ENCODE measurements at places on chromosomes 2 and 18.

DNA sequence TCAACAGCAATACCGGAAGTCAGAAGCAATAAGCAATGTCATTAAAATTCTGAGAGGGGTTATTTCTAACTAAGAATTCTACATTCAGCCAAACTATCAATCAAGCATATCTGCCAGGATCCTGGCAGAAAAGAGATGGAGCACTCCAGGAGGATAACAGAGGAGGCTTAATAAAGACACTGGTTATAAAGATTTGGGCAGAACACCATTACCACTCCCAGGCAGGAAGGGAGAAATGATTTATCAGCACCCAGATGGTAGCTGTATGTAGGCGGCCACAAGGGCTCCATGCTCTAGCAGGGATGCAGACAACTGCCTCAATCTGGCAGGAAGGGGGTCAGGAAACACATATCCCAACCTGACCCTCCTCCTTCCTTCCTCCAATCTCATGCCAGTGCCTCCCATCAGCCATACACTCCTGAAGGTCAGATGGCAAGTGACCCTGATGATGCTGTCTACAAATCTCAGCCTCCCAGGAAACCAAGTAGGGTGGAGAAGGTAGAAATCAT, 20.5 kb upstream of the TNFAIP6 start:
- no peak for DNase-seq

DNA sequence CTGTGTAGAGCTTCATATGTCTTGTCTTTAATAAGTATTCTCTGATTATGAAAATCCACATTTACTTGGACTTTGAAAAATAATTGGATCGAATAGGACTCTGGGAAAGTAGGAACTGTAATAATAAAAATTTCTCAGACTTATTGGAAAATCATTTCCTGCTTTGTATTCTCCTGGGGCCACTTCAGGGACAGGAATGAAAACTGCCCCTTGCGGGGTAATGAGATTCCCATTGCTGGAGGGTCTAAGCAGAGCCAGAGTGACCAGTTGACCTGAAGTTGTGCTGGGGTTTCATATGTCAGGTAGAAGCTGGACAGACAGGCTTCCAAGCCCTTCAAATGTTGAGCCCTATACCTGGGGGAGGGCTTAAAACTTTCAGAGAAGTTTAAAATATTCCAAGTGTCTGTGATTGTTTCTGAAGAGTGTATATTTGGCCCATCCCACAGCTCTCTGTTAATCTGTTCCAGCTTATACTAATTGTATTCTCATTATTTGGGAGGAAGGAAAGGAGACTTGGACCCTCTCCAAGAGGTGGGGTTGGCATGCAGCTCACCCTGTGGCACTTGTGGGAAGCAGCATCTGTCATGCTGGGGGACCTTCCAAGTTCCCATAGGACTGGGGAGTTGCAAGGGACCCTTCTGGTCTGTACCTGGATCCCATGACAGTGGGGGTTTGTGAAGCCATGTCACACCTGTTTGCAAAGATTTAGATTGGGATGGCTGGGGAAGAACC, 268.7 kb upstream of the ATP5MC3 start:
- no peak for DNase-seq

- no peak for DNase-seq
Measured at GRCh38 chr2:130798472-130799218, 38.1 kb upstream of the ARHGEF4 start.

DNA sequence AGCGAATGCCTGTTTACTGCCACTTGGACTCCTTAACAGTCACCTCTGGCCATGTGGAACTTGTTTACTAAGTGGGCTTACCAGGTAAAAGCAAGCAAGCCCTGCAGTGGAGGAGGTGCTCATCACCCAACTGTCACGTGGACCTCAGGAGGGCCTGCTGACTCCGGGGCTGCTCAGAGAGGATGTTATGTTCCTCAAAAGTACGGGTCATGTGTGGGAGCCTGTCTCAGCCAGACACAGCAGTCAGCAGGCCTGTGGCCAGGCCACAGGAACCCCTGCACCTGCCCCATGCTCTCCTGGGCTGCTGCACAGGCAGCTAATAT, 36.2 kb downstream of the AMER3 start:
- no peak for DNase-seq

DNA sequence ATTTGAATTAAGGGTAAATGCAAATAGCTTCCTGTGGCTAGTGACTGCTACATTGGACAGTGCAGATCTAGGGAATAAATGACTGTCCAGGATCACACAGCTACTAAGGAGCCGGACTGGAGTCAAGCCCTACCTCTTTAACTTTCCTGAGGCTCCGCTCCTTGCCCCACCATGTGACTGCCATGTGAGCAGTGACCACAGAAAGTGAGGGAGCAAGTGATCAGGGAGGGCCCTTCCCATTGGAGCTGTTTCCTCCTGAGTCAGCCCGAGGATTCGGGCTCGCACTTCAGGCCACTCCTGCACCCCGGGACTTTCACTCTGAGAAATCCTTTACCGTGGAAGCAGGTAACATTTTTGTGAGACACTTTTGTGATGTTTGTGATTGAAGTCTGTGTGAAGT, 198.0 kb downstream of the ANKRD30B start:
- DNase-seq: no peak

GRCh38 chr18:6543330-6543908, 128.7 kb upstream of the L3MBTL4 start:
- DNase-seq: no peak

DNA sequence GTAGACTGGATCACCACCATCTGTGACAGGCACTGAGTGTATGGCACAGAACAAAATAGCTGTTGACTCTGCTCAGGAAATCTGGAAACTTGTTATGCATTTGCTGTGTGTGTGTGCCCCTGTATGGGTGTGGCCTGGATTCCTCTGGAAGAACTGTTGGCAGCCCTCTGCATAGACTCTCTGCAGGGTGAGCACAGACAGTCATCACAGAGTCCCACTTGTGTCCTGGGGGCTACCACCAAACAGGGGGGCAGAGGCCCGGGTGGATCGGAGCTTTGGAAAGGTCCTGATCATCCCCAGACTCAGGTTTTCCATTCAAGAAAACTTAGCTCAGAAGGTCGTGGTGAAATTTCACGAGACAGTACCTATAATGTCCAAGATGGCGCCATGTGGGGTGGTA, 258.6 kb downstream of the SOX11 start:
- DNase-seq: no peak

DNA sequence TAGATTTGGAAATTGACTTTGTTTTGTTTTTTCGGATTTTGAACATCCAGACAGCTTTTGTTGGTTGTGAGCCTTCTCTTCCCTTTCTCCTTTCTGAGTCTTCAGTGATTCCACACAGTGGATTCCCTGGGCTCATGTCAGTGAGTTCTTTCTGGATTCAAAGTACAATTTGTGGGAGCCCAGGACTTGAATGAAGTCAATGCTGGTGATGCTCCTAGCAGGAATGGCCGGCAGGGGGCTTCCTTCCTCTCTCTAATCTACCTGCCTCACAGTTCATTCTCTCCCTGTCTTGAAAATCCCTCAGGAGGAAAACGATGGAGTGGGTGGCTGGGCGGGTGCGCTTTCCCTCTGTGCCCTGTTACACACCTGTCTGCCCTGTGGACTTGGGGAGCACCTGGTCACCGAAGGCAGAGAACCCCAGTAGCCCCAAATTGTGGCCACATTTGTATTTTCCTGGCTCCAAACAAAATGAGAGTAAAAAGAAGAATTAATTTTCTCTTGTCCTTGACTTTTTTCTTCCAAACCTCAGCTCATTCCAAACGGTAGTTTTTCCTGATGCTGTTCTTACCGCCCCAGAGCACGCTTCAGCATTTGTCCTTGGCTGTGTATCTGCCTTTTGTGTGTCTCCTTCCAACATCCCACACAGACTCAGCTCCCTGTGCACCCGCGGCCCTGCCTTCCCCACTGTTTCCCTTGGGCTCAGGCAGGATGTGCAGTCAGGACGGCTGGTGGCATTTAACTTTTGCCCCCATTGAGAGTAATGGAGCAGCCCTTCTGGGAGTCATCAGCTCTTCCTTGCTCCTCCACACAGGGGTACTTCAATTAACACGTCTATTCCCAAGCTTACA, 86.6 kb downstream of the MARCO start:
- no peak for DNase-seq

GRCh38 chr2:170022692-170023091, 155.3 kb upstream of the MYO3B start:
- peak; percentile 37 for DNase-seq

DNA sequence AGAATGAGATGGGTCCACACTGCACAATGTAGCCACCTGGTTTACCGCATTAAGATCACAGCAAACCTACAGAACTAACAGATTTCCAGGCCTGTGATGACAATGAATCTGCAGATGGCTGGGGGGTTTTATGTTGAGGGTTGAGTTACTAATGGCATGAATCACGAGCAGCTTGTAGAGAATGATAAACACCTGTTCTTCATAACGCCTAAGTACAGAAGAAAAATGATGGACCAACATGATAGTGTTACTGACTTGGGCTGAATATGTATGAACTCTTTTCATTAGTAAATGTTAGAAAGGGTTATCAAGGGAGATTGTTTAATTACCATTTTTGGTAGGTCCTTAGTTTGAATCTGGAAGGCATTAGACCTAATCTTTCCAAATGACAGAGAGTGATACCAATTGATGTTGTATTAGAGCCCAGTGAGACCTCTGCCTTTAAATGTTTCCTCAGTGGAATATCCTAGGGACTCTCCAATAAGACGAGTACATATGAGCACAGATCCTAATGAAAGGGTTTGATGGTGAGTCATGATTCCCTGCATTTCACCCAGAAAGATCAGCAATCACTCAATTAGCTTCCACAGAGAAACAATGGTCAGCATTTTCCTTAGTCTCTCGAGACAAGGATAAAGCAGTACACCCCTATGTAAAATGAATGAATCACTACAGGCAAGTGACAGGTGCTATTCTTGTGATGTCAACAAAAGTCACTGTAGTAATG, 243.8 kb downstream of the DLGAP1 start:
- no peak for DNase-seq

DNA sequence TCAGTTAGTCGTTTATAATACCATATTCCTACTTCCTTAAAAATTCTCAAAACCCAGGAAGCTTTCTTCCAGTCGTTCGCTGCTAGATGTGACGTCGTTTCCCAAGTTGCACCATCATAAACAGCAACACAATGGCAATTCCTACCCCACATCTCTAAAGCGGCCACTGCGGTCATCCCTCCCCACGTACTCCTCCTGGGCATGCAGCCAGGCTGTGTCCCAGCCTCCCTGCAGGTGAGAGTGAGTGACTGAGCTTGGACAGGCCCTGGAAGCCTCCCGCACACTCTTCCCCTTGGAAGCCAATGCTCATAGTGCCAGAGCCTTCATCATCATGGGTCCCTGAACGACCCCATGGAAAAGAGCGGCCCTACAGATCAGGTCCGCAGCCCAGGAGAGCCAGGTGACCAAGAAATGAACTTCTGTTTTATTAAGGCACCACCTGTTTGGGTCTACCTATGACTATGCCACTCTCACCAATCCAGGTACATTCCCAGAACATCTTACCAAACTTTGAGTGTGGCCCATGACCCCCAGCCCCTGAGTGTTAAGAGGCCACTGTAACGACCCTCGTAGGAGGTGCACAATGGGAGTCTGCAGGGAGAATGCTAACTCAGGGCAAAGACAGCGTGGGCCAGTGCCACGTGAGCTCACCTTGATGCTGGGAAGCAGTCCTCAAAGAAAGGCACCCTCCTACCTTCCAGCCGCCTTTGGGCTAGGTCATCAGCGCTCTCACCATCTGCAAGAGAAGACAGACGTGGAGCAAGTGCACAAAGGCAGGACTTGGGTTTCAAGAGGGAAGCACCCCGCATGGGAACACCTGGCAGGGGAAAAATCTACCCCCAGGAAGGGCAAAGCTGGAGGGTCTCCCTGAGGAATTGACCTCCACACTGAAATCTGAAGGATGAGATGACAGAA, 74.7 kb upstream of the RAB6C start:
- DNase-seq: no peak

DNA sequence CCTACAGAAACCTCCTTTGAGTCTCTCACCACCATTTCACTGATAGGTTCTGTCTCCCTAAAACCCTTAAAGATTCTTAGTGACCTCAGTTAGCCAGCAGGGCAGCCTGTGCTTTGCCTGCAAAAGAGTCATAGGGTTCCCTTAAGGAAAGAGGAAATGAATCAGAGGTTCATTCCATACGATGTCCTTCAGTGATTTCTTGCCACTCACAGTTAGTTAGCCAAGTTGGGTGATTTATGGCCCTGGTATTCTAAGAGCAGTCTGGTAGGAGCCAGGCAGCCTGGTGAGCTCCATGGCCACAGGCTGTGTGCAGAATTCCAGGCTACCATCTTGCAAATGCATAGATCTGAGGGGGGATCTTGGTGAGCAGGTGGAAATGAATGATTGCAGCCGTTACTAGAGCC, 18.7 kb upstream of the CCBE1 start:
- DNase-seq: no peak

DNA sequence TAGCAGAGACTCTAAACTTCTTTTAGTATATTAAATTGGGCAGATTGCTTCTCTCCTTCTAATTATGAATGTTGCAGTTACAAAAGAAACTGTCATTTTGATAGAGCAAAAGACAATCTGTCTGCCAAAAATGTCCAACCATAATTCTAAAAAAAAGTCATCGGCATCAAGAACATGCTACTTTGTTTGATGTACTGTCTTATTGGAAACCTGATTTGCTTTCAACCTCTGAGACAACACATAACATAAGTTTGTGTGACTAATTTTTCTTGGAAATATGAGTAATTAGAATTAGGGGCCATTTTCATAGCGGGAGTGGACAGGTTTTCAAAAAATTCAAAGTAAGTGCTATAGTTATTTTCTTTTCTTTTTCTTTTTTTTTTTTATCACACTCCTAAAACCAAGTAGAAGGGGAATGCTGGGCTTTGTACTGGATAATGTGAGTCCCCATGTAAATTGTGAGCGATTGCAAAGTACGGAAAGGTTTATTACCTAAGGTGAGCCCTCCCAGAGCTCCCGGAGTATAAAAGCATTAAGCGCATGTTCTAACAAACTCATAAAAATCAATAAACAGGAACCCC, 59.1 kb downstream of the ZEB2 start:
- DNase-seq: no peak

DNA sequence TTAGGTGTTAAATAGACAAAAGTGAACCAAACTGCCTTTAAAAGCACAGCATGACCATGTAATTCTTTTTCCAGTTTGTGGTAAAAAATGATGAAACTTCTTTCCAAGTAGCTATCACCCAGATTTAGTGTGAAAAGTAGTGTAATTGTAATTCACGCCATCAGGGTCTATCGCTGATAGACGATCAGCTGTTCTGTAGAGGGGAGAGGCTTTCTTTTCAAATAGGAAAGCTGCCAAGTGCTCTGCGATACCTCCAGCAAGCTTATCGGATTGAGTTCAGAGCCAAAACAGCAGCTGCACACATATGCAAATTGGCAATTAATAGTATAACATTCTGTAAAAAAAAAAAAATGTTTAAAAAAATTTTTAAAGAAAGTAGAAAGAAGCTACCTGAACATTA, 61.9 kb upstream of the PSMD14 start:
- no peak for DNase-seq

DNA sequence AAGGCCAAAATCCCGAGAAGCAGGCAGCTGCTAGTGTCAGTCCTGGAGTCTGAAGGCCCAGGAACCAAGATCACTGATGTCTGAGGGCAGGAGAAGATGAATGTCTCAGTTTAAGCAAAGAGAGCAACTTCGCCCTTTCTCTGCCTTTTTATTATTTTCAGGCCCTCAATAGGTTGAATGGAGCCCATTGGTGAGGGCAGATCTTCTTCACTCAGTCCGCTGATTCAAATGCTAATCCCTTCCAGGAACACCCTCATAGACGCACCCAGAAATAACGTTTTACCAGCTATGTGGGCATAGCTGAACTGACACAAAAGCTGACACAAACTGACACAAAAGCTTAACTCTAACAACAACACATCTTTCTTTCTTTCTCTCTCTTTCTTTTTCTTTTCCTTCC, 78.0 kb upstream of the KCNJ3 start:
- DNase-seq: no peak

All from BJ (cell line).